Muscle of leg (tissue), 16 donors: ENCODE measurements at places on chromosomes 12 and 14. TPM values are rescaled to one million over a fixed set of nuclear protein-coding genes. Genes with fewer than 3 reads are reported as not detected.
A peak's percentile ranks its signal among the peaks of the same experiment; 100 is the strongest.

GRCh38 chr14:102131741-102132140 is 8.0 kb upstream of the WDR20 start:
- no peak for DNase-seq

The SRRM4 gene
- 0.13 TPM for total RNA-seq

- peak; percentile 52 for DNase-seq
Observed at GRCh38 chr12:46351886-46352650, 20.5 kb downstream of the SLC38A2 start.

DNA sequence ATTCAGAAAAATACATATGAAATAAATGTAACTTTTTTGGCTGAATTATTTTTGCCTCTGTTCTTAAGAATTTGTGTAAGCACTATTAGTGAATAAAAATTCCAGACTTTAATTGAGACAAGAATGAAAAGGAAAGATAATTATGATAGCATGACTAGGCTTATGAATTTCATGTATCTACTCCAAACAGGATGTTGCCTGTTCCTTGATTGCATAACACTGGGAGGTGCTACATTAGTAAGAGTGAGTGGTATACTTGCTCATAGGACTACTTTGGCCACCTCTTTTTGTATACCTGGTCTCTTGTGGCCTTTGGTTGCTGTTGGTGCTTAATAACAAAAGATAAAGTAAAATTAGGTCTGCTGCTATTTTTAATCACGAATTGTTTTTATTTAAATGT is 112.8 kb downstream of the NAV3 start:
- DNase-seq: peak; percentile 48

The AQP2 gene
- not detected for total RNA-seq

DNA sequence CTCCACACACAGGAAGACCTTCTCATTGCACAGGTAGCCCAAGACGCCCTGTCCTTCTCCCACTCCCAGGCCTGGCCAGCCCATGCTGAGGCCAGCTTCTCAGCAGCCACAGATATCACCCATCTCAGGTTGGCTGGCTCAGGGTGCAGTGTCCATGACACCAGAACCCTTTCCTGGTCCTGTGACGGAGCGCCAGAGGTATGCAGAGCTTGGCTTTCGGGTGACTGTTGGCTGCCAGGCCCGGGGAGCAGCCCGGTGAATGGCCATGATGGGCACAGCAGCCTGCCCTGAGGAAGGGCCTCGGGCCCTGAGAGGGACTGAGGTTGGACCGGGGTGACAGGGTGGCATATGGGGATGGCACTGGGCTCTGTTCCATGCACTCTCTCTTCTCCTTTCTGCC is 173.4 kb downstream of the TSPAN9 start:
- DNase-seq: peak; percentile 52

DNA sequence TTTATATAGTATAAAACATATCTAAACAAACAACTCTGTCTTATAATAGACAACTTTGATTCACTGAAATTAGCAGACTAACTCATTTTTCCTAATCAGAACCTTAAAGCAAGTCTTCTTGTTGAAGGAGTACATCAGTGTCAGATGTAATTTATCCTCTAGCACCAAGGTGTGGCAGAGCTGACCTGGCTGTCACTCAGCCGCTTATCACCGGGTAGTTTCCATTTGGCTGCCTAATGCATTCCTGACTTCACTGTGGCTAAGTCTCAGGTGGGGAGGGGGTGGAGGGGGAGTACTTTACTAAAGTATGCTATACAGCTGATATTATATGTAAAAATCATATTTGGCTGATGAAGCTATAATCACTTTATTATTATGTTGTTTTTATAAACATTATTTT is 339.9 kb upstream of the RGS6 start:
- DNase-seq: no peak

The PRB2 gene
- not detected for total RNA-seq

The UNG gene
- total RNA-seq: 20.1 TPM

The C12orf54 gene
- 0.31 TPM for total RNA-seq

The CCDC175 gene
- total RNA-seq: not detected

DNA sequence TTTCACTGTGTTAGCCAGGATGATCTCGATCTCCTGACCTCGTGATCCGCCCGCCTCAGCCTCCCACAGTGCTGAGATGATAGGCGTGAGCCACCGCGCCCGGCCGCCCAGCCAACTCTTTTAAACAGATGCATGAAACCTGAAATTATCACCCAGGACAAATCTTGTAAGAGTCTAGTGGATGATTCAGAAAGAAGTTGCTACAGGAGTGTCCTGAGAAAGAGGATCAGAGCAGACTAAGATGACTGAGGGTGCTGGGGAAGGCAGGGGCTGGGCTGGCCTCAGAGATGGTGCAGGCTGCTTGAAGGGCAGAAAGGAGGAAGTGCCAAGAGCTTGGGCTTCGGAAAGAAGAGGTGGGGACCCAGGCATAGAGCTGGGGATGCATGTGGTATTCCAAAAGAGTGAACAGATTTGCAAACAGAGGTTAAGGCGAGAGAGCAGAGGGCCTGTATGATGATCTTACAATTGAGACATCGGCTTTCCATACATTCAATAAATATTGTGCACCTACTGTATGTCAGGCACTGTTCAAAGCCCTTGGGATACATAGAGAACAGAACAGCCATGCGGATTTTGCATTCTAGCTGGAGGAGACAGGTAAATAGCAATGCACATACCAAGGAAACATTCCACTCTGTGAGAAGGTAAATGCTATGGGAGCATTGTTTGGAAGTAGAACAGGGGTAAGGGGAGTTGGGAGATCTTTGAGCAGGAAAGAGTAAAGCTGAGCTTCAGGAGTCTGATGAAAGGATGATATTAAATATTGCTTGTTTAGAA is 7.4 kb upstream of the CD9 start:
- no peak for DNase-seq

DNA sequence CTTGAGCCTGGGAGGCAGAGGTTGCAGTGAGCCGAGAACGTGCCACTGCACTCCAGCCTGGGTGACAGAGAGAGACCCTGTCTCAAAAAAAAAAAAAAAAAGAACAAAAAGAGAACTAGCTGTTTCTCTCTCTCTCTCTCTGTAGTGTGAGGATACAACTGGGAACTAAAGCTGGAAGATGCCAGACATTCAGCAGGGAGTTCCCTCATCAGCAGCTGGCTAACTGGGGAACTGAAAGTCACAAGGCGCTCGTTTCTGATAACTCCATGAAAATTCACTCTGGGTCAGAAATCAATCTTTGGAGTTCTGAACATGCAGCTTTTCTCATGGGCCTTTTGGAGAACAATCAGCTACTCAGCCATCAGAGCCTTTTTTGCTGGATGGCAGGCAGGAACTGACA is 43.5 kb upstream of the MAP1LC3B2 start:
- DNase-seq: peak; percentile 68

GRCh38 chr14:85572845-85573244 is 42.9 kb downstream of the FLRT2 start:
- DNase-seq: no peak

DNA sequence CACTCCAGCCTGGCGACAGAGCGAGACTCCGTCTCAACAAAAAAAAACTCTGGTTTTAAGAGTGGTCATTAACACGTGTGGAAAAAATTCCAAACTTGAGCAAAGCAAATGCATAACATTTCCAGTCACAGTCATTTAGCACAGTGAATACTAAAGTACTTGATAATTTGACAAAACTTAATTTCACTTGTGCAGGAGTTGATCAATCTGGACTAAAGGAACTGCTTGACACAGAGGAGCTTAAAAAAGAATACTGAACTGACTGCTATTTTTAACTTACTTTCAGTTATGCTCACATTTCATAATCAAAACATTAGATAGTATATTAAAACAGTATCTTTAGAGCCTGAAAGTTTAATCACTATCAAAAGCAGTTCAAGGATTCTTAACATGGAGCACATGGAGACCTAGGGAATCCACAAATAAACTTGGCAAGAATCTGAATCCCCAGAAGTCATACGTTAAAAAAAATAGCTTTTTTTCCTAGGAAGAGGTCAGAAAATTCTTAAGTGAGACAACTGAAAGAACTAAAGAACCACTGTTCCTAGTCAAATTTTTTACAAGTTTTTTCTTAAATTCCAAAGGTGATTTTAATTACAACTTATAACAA is 7.4 kb downstream of the UBE2N start:
- peak; percentile 48 for DNase-seq

The NANOG gene
- total RNA-seq: 0.04 TPM

The KRT71 gene
- not detected for total RNA-seq

The RFC5 gene
- 13.3 TPM for total RNA-seq

The GPR65 gene
- total RNA-seq: 0.53 TPM

The CAPZA3 gene
- total RNA-seq: not detected

DNA sequence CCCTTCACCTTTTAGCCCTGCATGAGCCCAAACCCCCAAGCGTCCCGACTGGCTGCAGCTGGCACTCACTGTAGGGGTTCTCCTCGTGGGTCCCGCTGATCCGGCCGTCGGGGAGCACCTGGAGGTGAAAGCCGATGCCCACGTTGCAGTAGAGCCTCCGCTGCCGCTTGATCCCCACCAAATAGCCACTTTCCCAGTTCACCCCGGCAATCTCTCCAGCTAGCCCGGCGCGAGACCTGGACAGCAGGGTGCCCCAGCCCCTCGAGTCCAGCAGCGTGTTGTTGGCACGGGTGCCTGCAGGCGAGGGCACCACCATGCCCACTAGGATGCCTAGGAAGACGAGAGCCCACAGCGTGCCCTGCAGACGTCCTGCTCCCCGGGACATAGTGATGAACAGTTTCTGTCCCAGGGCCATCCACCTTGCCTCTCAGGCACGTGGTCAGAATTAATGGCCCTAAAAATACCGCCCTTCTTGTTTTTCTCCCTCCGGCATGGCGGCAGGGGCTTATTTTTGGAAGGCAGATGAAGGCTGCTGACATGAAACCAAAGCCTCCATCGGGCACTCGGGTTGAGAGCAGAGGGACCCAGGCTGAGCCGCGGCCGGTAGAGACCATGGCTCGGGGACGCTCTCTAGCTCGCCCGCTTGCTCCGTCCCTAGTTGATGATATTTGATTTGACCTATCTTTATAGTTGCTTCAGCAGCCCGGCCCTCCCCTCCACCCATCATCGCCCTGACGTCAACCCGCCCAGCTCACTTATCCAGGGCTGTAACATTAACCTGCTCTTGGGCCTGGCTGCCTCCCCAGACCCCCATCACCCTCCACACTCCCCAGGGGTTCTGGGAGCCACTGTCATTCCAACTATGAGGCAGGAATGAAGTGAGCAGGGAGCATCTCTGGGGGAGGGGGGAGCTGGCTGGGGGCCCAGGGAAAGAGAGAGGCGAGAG is at the start of gene FGF6:
Gene FGF6, minus strand, starts transcription at position 660 of the 946 bp plus-strand sequence. Its CDS starts 245 bp downstream, at position 415.
- DNase-seq: peak; percentile 66

GRCh38 chr14:62213516-62213915 is 451.3 kb downstream of the SNAPC1 start:
- no peak for DNase-seq

The JDP2 gene
- 45.0 TPM for total RNA-seq

GRCh38 chr12:4450551-4451112 is 5.0 kb upstream of the FGF6 start:
- DNase-seq: peak; percentile 30

- no peak for DNase-seq
Observed at GRCh38 chr12:51000245-51000644, 25.9 kb downstream of the SLC11A2 start.

DNA sequence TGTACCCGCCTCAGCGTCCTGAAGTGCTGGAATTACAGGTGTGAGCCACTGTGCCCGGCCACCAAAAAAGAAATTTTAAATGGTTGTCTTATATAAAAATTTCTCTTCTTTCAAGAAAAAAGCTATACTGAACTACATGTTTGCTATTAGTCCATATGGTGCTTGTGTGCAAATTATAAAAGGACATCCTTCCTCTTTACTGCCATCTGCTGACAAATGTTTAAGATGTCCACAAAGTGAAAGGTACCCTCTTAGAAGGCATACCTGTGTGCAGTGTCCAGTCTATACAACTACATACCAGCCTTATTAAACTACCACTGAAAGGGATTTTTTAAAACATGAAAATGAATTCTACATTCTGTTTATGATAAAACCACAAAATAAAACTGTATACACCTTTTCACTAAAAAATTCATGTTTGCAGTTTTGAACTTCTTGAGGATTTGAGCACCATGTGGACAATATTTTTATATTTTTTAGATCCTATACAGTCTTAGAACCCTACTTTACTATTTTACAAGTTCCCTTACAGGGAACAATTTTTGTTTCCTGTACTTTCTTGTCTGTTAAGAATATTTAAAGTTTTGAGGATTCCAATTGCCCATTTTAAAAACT is 32.8 kb upstream of the TOMM20L start:
- peak; percentile 24 for DNase-seq

GRCh38 chr12:49985981-49986380 is 13.2 kb downstream of the AQP6 start:
- no peak for DNase-seq

The AKAP6 gene
- 87.1 TPM for total RNA-seq

The NPFF gene
- total RNA-seq: 0.98 TPM

DNA sequence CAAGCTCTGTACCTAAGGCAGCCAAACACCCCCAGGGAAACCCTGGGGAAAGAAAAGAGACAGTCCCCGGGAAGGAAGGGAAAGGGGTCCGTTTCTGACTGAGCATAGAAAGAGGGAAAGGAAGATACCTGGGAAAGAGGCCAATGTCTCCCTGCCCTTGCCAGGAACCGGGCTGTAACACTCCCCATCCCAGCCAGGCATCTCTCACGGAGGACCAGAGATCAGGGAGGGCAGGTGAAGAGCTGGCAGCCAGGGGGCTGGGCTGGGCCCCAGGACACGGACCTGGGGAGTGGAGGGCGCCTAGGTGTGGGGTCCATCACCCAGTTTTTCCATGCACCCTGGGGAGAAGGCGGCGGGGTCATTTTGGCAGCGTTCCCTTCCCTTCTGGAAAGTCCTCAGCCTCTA is 18.9 kb upstream of the PLEKHH1 start:
- DNase-seq: peak; percentile 68

DNA sequence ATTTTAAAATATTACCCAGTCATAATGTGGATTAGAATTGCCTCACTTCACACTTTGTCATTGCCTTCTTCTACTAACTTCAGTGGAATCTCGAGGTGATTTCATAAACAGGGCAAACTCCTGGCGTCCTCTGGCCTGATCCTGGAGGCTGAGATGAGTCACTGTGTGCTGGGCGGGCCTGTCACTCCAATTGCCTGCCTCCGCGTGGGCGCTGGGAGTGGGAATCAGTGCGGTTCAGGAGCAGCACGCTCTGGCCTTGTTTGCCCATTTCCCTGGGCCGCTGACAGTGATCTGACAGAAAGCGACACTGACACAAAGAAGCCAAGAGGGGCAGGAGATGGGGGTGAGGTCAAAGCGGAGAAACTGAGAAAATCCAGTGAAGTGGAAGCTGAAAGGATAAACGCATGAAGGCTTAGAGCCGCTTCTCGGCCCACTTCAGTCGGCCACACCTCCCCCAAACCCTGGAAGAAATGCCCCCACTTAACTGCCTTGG is 29.7 kb downstream of the LGR5 start:
- no peak for DNase-seq
